NCI-H2081 treated with DMSO at 0.1 percent for 48 hours (cell line): ENCODE measurements at places on chromosomes 4 and X.

DNA sequence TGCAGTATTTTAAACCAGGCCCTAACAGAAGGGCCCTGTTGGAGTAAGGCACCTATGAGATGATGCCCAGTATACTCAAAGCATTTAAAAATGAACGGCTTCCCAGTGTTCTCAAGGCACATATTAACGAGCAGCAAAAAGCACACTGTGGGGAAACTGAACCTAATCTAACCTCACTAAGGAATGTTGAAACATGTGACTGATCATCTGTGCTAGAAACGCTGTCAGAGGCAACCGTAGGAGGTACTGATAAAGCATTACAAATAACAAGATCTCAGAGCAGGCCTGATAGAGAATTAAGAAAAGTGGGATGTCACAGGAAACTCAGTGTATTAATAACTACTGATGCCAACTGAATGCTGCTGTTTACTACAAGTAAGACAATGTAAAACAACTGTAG, 24.0 kb downstream of the ASB9 start:
- no peak for DNase-seq

GRCh38 chr4:12409507-12410190, 981.0 kb upstream of the HS3ST1 start:
- no peak for DNase-seq

GRCh38 chrX:15158350-15158735, 111.5 kb downstream of the ASB9 start:
- DNase-seq: no peak

GRCh38 chr4:114279711-114280110, 300.3 kb upstream of the ARSJ start:
- DNase-seq: no peak

DNA sequence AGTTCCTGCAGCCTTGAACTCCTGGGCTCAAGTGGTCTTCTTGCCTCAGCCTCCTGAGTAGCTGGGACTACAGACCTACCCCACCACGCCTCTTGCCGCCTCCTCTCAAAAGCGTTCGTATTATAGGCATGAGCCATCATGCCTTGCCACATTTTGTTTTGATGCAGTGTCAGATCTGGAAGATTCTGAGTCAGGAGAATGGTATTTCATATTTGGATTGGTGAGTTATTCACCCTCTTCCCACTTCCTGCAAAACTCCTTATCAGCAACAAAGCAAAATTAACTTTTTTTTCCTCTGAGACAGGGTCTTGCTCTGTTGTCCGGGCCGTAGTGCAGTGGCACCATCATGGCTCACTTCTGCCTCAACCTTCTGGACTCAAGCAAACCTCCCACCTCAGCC, 29.6 kb downstream of the REST start:
- DNase-seq: no peak

GRCh38 chr4:150004481-150004880, 73.8 kb upstream of the DCLK2 start:
- DNase-seq: no peak

DNA sequence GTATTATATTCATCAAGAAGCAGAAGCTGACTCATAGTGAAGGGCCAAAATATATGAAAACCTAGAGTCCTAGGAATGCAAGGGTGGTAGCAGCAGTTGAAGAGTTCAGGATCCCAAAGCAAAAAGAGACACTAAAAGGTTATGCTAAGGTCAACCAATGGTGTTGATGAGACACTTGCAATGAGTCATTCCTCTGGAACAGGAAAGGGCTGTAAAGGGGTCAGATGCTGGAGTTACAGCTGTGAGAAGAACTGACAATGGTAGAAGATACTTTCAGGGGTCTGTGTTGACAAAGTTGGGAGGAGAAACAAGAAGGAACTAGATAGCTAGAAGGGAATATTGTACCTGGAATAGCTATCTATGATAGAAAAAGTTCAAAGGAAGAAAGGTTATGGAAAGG, 47.5 kb downstream of the ZGRF1 start:
- no peak for DNase-seq

DNA sequence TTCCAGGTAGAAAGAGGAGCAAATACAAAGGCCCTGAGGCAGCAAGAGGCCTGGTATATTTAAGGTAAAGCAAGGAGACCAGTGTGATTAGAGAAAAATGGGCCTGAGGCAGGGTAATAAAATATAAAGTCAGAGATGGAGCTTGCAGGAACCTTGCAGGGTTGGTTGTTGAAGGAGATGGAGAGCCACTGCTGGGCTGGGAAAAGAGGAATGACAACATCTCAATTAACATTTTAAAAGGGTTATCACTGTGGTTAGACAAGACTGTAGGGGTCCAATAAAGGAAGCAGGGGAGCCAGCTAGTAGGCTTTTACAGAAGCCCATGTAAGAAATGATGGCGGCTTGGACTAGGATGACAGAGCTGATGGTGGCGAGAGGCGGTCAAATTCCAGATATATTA, 205.5 kb upstream of the MBNL3 start:
- no peak for DNase-seq

DNA sequence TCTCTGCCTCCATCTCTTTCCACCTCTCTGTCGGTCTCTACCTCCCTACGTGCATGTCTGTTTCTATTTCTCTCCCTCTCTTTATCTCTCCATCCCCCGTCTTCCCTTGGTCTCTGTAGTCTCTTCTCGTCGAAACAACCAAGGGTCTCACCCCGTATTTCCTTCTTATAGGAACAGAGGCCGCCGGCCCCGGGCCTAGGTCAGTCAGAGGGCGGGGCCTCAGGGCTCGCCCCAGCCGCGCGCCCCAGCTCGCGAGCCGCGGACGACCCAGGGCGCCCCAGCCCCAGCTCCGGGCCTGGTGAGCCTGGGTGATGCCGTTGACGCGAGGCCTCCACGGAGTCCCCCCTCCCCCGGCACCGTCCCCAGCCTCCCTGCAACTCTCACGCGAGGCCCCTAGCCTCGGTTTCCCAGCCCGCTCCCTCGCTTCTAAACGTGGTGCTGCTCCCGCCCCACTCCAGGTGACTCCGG, 6.6 kb downstream of the TIMM17B start:
- DNase-seq: no peak

DNA sequence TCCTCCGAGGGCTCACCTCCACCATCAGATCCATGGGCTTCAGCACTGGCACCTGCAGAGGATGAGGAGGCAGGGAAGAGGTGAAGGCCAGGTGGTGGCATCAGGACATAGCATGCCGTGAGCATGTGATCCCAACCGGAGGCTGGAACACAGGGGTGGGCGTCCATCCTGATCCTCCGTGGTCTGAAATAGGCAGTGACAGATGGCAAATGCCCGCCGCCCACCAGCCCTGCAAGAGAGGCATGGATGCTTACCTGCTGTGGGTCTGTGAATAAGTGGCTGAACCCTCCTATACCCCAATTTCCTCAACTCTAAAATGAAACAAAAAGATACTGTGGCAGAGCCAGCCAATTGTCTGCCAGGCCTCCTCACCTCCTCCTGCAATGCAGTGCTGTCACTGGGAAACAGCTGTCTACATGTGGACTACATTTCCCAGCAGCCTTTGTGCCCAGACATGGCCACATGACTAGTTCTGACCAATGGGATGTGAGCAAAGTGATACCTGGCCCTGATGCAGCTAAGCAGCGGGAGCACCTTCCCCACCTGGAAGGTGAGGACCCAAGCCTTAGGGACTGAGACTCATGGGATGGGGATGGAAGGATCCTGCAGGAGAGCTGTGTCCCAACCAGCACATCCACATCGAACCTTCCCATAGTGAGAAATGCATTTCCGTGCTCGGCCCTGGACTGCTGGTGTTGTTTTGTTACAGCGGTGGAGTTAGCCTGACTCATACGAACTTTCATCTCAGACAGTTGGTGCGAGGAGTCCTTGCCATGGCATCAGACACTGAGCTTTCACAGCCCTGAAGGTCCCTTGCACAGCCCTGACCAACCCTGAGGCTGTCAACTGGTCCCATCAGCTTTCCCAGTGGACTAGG, 99.5 kb downstream of the PPP2R2C start:
- no peak for DNase-seq
